ENCODE measurements at places on chromosomes 1 and 21.

GRCh38 chr1:213394837-213395236, 343.8 kb downstream of the RPS6KC1 start:
- DNase-seq: no peak

DNA sequence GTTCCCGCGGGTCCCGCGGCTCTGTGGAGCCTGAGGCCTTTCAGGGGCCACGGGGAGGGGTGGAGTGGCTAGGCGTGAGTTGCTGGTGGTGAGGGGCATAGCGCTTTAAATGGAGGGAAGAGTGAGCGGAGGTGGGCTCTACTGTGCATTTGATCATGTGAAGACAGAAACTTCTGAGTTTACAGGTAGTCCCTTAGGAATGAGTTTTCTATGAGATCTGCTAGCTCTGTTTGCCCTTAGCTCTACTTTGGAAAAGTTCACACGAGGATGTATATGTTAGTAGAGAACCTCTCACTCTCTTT, 593 bp downstream of the ST6GALNAC3 start:
- DNase-seq: no peak

GRCh38 chr1:215482079-215482478, 85.0 kb upstream of the KCTD3 start:
- no peak for DNase-seq

- DNase-seq: no peak
Measured at GRCh38 chr1:226920446-226920894, 19.6 kb upstream of the COQ8A start.

- DNase-seq: no peak
Measured at GRCh38 chr21:15695241-15695640, 34.5 kb upstream of the USP25 start.

DNA sequence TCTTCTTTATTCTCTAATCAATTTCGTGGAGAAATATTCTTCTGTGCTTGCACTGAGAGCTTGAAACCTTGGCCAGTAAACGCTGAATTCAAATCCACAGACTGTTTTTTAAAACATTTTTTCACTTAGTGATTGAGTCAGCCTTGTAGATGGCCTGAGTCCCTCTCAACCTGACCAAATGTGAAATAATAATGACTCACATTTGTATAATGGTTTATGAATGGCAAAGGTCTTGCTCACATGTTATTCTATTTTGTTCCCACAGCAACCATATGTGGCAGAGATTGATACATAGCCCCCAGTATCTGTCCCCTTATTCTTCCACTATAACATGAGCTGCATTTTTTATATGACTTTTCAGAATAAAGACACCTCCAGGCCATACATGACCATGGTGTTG, 47.8 kb upstream of the CCDC190 start:
- DNase-seq: no peak

- no peak for DNase-seq
Measured at GRCh38 chr1:13456904-13457532, 46.8 kb downstream of the PRAMEF20 start.

DNA sequence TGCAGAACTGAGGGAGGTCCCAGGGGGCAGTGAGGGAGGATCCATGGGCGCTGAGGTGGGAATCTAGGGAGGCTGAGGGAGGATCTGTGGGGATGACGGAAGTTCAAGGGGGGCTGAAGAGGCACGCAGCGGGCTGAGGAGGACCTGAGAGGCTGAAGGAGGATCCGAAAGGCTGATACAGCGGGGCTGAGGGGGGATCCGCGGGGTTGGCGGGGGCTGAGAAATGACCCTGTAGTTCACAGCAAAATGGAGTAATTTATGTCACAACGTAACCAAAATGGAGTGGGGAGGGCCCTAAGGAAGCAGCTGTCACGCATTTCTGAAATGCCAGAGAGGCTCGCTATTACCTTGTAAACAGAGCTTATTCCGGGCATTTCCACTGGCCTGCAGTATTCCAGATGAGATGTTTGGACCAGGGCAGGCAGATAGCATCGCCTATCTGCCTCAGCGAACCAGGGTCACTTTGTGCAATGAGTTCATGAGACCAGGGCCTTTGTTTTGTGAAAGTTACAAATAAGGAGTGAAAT, 926 bp upstream of the MRPL55 start:
- DNase-seq: no peak

DNA sequence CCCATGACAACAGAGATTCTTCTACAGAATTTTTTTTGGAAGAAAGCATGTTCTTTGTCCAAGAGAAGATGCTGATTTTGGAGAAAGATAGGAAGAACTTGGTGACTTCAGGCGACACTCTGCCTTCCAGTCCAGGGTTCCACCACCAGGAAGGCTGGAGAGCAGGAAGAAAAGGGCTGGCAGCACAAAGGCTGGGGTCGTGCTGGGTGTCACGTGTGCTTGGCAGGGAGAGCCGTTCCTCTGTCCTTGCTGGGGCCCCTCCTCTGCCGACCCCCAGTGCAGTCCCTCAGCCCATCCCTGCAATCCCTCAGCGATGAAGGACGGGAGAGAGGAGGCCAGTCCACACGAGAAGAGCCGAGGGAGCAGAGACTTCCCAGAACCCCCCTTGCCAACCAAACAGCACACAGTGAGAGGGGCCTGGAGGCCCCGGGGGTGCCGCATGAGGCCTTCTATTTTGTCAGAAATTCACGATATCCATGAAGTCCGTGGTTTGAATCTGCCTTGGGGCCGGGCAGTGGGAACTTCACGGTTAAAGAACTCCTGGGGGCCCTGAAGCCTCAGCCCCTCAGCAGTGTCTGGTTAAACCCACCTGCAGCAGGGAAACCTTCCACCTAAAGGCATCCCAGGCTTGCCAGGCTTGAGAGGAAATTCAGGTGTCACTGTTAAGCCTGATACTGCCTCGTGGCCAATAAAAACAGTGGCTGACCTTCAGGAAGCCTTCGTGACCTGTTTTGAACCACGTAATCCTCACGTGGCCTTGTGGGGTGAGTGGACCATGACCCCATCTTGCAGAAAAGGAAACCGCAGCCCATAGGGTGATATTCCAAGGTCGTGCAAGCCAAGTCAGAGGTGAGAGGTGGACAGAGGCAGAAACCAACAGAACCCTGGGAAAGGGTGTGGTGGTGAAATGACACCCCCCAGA, 3.4 kb downstream of the KRTAP10-12 start:
- no peak for DNase-seq

DNA sequence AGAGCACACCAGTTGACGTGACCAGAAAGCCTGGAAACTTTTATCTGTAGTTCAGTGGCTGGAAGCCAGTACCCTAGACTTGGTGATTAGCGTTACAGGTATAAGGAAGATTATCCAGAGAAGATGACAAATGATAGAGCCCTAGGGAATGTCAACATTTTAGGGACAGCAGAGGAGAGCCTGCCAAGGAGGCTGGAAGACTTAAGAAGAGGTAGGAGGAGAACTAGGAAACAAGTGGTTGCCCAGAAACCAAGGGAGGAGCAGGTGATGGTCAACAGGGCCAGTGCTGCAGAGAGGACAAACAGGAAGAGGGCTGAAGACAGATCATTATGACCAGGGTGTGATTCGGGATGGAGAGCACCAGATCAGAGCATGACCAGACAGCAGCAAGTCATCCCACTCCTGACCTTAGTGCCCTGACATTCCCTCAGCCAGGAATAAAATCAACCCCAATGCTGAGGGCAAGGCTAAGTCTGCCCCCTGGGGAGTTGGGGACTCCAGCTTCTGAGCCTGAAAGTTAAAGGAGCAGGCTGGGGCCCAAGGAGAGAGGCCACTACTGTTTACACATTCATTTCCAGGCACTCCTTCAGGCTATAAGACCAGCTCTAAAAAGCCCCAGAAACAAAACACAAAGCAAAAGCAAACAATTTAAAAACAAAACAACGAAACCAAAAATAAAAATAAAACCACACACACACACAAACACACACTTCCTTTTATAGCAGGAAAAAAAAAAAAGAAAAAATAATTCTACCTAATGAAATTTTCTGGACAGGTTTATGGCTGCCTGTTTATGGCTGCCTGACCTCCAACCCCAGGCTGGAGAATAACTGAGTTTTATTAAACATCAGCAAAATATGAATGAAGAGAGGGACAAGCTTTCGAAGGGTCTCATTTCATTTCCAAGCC, 48.6 kb upstream of the LRRC52 start:
- no peak for DNase-seq

DNA sequence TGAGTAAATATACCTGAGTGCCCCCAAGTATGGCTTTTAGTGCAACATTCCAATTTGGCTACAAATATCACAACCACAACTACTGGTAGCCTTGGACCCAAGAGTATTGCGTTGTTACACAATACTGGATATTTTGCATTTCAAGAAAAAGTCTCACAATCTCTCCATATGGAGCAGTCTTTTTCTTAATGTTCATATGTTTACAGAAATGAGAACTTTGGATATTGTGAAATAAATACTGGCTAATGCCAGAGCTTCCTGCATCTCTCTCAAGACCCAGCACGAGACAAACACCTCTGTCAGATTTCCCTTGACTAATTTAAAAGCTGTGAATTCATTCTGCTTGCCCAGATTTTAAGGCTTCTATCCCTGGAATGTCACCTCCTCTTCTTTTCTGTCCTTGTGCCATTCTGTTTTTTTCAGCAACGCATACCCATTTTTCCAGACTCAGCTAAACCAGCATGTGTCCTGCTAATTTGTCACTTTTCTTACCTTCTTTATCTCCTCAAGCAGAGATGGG, 136.2 kb upstream of the BACE2 start:
- no peak for DNase-seq

GRCh38 chr1:234942879-234943506, 185.6 kb downstream of the TOMM20 start:
- DNase-seq: no peak

DNA sequence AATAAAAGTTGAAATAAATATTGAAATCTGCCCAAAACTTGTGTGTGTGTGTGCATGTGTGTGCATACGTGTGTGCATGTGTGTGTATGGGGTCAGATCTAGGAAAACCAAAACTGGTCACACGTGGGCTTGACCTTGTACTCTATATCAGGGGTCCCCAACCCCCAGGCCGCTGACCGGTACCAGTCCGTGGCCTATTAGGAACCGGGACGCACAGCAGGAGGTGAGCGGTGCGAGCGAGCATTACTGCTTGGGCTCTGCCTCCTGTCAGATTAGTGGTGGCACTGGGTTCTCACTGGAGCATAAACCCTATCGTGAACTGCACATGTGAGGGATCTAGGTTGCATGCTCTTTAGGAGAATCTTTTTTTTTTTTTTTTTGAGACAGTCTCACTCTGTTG, 8.7 kb downstream of the DOP1B start:
- DNase-seq: no peak

GRCh38 chr1:95537176-95537575, 303.2 kb downstream of the RWDD3 start:
- DNase-seq: no peak

- no peak for DNase-seq
Measured at GRCh38 chr1:45016090-45016697, 4.1 kb downstream of the UROD start.

GRCh38 chr1:18989896-18990295, 33.4 kb upstream of the IFFO2 start:
- no peak for DNase-seq

DNA sequence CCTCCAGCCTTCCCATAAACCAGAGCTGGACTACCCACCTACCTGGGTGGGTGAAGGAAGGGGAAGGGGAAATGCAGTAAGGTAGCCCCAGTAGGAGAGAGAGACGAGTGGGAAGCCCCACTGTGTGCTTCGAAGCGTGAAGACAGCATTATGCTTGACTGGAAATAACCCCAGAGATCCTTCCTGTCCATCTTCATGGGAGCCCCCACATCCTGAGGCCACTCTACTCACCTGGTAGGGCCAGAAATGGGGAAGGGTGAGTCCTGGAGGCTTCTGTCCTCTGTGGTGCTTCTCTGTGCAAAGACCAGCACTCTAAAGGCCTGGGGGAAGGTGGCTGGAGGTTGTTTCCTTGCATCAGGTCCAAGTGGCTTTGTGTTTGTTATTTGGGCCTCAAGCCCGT, 10.0 kb upstream of the RASSF5 start:
- DNase-seq: no peak

DNA sequence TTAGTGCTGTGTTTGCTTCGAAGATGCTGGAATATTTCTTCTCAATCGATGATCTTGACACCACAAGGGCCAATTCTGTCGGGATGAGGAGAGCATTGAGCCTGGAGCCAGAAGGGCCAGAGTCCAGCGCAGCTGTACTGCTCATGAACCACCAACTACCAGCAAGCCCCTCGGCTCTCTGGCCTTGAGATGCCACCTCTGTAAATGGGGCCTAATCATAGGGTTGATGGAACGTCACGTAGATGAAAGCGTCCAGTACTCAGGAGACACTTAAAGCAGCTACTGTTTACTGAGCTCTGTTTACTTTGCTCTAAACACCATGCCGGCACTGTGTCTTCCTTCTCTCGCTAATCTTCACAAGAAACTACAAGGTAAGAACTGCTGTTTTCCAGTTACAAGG, 26.3 kb downstream of the CCDC185 start:
- no peak for DNase-seq

- DNase-seq: no peak
Measured at GRCh38 chr1:19166066-19166465, 44.0 kb downstream of the UBR4 start.

GRCh38 chr1:248850124-248850523, 8.8 kb downstream of the ZNF692 start:
- DNase-seq: no peak

DNA sequence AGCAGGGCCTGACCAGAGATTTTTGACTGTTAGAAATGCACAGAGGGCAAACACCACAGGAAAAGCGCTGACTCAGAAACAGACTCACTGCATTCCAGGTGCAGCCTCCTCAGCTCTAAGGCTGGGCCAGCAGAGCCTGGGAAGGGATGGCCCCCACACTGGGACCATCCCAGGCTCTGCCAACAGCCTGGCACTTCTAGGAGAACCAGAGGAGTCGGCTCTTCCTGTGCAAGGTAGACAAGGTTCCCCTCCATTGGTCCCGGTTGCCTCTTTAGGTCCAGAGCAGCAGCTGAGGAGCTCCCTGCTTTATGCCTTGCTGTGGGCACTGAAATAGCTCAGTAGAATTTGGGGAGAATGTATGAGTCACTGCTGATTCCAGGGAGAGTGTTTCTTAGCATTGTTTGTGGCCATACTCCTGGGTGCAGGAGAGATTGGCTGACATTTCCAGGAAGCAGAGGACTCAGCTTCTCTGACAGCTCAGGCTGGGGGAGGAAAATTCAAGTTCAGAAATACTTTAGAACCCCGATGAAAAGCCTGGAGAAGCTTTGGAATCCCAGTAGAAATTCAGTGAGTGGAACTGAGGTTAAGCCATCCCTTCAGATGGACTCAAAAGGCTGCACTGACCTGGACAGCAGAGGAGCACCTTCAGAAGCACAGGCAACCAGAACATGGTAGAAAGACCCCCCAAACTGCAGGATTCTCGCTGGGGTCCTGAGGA, 19.7 kb downstream of the PRAMEF1 start:
- no peak for DNase-seq

- no peak for DNase-seq
Measured at GRCh38 chr1:183516725-183517124, 44.4 kb downstream of the SMG7 start.

DNA sequence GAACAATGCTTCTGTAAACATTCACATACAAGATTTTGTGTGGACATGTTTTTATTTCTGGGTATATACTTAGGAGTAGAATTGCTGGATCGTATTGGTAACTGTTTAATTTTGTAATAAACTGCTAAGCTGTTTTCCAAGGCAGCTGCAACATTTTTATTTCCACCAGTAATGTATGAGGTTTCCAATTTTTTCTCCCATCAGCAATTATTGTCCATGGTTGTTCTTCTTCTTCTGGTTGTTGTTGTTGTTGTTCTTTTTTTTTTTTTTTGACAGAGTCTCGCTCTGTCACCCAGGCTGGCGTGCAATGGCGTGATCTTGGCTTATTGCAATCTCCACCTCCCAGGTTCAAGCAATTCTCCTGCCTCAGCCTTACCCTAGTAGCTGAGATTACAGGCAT, 26.9 kb downstream of the ZYG11B start:
- no peak for DNase-seq

- DNase-seq: no peak
Measured at GRCh38 chr1:167357305-167357704, 136.6 kb downstream of the POU2F1 start.

Data from activated T-cell treated with anti-CD3 and anti-CD28 coated beads, Interleukin-2, amount 50 U/mL, for 1 hour (primary cell).